ENCODE measurements at places on chromosomes 2 and 18.

DNA sequence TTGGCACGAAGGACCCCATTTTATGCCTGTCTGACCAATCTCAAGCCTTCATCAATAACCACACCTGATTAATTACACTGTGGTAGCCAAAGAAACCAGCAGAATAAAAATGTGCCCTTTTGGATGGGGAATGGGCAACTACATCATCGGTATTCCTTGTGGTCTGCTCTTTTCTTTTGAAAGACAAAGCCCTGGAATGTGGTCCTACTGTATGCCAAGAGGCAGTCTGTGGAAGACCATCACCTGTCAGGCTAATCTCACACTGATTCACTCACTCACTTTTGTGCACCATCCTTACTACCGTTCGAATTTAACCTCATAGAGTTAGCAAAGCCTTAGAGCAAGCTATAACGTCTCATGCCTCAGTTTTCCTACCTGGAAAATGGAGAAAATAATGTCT lies 275.2 kb upstream of the LRRTM1 start:
- no peak for DNase-seq

DNA sequence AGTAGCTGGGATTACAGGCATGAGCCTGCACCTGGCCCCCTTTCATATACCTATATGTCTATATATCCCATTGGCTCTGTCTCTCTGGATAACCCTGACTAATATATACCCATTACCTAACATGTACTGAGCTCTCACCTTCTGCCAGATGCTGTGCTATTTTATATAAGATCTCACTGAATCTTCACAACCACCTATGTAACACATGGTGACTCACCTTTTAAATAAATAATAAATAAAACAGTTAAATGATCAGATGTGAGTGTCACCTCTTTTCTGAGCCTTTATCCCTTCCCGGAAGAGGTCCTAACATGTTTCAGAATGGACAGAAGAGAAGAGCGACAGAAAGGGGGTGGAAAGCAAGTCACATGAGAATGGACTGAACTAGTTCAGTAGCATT lies 123.1 kb downstream of the SPIRE1 start:
- no peak for DNase-seq

DNA sequence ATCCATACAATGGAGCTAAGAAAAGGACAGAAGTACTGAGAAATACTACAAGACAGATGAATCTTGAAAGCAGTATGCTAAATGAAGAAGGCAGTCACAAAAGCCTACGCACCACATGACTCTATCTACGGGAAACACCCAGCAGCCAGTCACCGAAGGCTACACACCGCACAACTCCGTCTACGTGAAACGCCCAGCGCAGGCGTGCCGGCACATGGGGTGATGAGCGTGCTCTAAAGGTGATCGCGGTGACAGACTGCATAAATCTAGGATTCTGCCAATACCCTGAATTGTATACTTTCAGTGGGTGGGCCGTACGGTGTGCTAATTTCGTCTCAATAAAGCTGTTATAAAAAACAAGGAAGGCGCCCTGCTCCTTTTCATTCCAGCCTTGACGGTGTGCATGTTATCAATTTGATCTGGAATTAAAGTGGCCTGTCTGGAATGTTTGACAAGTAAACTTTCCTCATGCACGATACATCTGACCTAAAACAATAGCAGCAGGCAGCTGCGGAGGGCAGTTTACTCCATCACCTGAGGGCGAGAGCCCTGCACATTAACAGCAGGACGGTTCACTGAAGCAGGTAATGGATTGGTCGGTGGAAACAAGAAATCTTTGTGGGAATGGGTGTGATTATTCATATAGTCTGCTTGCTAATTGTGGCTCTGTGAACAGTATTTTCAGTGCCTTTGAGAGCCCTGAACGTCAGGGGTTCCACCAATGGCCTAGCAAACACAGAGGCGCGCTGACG lies 86.2 kb upstream of the SALL3 start:
- DNase-seq, result no peak

DNA sequence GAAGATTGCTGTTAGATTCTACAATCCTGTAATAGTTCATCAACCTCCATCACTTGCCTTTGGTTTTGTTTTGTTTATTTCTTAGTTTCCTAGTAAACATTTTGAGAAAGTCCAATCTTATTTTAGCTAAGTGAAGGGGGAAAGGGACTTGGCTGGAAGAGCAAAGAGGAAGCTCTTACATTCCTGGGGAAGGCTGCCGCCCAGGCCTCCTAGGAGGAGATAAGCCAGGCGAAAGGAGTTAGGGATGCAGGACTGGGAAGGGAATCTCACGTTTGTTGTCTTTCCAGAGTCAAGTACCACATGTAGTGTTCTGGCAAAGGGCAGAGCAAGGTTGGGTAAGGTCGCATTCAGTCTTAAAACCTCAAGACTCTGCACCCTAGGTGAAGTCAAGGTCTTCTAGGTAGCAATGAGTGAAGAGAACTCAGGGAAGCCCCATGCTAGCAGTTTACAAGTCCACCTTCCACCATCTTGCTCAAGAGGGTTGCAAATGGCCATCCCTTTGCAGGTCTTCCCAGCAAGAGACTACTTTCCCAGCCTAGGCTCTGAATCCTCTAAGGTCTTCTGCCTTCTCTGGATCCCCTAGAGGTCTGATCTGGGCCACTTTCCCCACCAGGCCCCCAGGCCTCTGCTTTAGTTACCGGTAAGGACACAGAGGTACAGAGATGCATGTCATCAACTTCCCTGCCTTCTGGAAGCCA lies 320.7 kb downstream of the CYP26B1 start:
- DNase-seq, result no peak

DNA sequence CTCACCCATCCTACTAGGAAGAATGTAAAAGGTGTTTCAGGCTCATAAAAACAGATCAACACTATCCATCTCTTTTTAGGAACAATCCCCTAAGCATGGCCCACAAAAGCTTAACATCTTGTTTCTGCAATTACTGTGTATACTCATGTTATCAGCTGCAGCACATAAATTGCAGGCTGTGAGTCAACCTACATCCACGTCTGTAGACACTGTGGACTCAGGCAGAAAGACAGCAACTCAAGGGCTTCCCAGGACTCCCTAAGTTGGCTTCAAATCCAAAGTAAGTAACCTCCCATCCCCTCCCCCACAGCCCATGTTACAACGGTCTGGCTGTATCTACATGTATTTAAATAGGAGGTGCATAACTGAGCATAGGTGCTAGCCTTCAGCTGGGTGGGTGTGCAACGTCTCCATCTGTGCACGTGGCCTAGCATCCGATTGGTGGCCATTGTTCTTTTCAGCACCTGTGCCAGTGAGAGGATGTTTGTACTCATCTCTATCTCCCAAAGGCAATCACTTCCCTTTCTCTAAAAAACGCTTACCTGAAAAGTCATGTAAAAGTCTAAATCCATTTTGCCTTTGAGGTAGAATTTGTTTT lies 30.1 kb downstream of the UXS1 start:
- no peak for DNase-seq

GRCh38 chr2:28390241-28390745 lies 2.4 kb upstream of the FOSL2 start:
- peak; percentile 89 for DNase-seq

DNA sequence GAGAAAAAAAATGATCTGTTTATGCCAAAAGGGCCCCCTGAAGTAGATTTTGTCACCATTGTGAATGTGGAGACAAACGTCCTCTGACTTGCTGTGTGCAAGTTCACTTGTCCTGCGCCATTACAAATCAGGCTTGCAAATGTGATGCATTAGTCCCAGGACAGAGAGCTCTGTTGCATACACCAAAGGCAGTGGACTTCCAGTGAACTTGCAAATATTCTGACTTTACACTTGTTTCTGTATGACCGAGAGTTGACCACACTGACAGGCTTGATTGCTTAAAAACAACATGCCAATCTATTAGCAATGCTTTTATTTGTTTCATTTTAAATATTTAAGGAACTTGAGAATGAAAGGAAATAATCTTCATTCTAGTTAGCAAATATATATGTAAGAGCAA lies 293.2 kb downstream of the PLCL1 start:
- DNase-seq, result no peak
